Upper lobe of right lung (tissue), 1 donor: ENCODE measurements at places on chromosomes 5 and 9. TPM values are rescaled to one million over a fixed set of nuclear protein-coding genes. Genes with fewer than 3 reads are reported as not detected.

GRCh38 chr9:109922617-109923470 lies 142.8 kb downstream of the PALM2AKAP2 start:
- no peaks in the 10 kb centered on the region for H3K27me3 ChIP-seq
- H3K4me3 ChIP-seq, result no peak overlapping the region
- no peaks in the 10 kb centered on the region for H3K36me3 ChIP-seq
- H3K27ac ChIP-seq, result no peak overlapping the region
- H3K4me1 ChIP-seq, result peaks cover 15% of the 10 kb centered on the region
- no peak for DNase-seq

The DNAI1 gene
- total RNA-seq, result not detected

GRCh38 chr5:20157089-20157488 lies 169.1 kb upstream of the CDH18 start:
- H3K4me3 ChIP-seq, result no peak overlapping the region
- DNase-seq, result no peak
- H3K4me1 ChIP-seq, result no peaks in the 10 kb centered on the region
- H3K36me3 ChIP-seq, result no peaks in the 10 kb centered on the region

The ANKDD1B gene
- total RNA-seq, result 3.7 TPM

- DNase-seq, result no peak
- H3K4me1 ChIP-seq, result peaks cover 18% of the 10 kb centered on the region
- H3K36me3 ChIP-seq, result peaks cover 10% of the 10 kb centered on the region
- no peak overlapping the region for H3K27ac ChIP-seq
- H3K27me3 ChIP-seq, result no peaks in the 10 kb centered on the region
- no peak overlapping the region for H3K4me3 ChIP-seq
Measured at GRCh38 chr9:14303521-14303920, 10.4 kb downstream of the NFIB start.

DNA sequence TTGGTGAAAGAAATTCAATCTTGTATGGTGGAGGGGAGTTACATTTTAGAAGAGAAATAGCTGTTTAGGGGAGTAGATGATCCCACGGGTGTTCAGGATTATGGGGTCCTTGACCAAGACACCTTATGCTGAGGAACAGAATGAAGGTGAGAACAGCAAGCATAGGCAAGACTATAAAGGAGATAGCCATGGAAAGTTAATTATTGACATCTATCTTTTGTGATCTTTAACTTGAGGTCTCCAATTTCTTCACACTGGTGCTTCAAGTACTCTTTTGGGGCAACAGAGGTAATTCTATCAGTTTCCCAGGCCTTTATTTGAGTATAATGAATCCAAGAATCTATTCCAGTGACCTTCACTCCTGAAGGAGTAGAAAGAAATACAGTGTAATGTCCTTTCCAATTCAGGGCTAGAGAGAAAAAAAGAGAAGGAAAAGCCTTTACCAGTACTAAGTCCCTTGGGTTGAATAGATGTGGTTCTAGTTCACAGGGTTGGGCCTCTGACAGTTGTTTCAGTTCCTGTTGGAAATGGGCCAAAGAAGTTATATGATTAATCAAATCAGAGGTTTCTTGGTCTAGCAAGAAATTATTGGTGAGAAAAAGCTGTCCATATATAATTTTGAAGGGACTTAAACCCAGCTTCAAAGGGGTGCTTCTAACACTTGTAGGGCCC lies 2104.1 kb upstream of the ACO1 start:
- no peaks in the 10 kb centered on the region for H3K36me3 ChIP-seq
- no peak overlapping the region for H3K27ac ChIP-seq
- no peak for DNase-seq
- no peaks in the 10 kb centered on the region for H3K27me3 ChIP-seq

GRCh38 chr5:34822956-34823715 lies 15.8 kb upstream of the TTC23L start:
- no peaks in the 10 kb centered on the region for H3K4me1 ChIP-seq
- peaks cover 52% of the 10 kb centered on the region for H3K36me3 ChIP-seq
- no peak overlapping the region for H3K4me3 ChIP-seq
- no peaks in the 10 kb centered on the region for H3K27me3 ChIP-seq
- H3K27ac ChIP-seq, result no peak overlapping the region

GRCh38 chr5:132180134-132180745 lies 47.4 kb downstream of the P4HA2 start:
- no peak overlapping the region for H3K27ac ChIP-seq
- no peak overlapping the region for H3K4me3 ChIP-seq

The LHX3 gene
- not detected for total RNA-seq

GRCh38 chr5:143019614-143020515 lies 249.7 kb downstream of the ARHGAP26 start:
- no peaks in the 10 kb centered on the region for H3K36me3 ChIP-seq
- H3K4me3 ChIP-seq, result no peak overlapping the region
- H3K27me3 ChIP-seq, result no peaks in the 10 kb centered on the region
- no peak overlapping the region for H3K27ac ChIP-seq
- H3K4me1 ChIP-seq, result peaks cover 12% of the 10 kb centered on the region
- DNase-seq, result no peak

The SLC34A3 gene
- 0.23 TPM for total RNA-seq

- DNase-seq, result no peak
- H3K27me3 ChIP-seq, result no peaks in the 10 kb centered on the region
- peak overlapping the region; percentile 55 for H3K4me3 ChIP-seq
- no peaks in the 10 kb centered on the region for H3K36me3 ChIP-seq
Measured at GRCh38 chr5:55923865-55924500, 70.8 kb downstream of the IL6ST start.

The C9orf50 gene
- total RNA-seq, result not detected

GRCh38 chr5:141298376-141298775 lies 5.5 kb downstream of the SLC25A2 start:
- H3K27me3 ChIP-seq, result no peaks in the 10 kb centered on the region
- no peak overlapping the region for H3K4me3 ChIP-seq
- no peaks in the 10 kb centered on the region for H3K36me3 ChIP-seq
- DNase-seq, result no peak

The SSNA1 gene
- total RNA-seq, result 55.5 TPM
